Left lung (tissue), 14 donors: ENCODE measurements at places on chromosomes 6 and 20.
A peak's percentile ranks its signal among the peaks of the same experiment; 100 is the strongest.

GRCh38 chr6:84442208-84442607, 214.8 kb upstream of the CEP162 start:
- no peaks in the 10 kb centered on the region for H3K4me1 ChIP-seq
- H3K36me3 ChIP-seq = no peaks in the 10 kb centered on the region
- no peak overlapping the region for H3K27ac ChIP-seq
- H3K27me3 ChIP-seq = no peaks in the 10 kb centered on the region
- H3K4me3 ChIP-seq = no peak overlapping the region
- no peak for DNase-seq

DNA sequence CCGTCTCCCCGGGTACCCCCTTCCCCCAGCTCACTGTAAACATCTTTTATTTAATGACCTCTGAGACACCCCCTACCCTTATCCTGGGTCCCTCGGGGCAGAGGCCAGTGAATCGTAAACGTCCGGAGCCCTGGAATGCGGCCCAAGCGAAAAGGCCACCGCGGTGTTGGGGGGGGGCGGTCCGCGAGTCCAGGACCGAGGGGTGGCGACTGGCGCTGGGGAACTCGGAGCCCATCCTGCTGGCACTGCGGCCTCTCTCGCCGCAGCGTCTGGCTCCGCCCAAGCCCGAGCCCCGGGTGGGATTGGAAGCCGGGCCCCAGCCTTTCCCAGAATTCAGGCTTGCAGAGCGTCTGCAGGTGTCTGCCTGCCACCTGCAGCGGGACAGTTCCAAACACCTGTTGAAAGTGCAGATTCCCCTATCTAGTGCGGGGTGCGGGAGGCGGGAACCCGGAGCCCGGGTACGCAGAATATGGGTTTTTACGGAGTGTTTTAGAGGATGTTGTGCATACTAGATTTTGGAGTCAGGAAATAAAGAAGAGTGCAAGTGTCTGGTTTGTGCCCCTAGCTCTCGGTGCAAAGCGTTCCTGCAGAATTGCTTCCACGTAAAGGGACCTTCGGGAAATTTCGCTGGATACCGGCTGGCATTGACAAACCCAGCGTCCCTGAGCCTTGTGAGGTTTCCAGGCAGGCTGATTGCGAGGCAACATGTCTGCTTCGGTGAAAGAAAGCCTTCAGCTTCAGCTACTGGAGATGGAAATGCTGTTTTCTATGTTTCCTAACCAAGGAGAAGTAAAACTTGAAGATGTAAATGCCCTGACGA, 800 bp downstream of the RWDD2A start:
- no peak for DNase-seq
- peak overlapping the region; percentile 95 for H3K4me3 ChIP-seq
- H3K27ac ChIP-seq = peak overlapping the region; percentile 81

DNA sequence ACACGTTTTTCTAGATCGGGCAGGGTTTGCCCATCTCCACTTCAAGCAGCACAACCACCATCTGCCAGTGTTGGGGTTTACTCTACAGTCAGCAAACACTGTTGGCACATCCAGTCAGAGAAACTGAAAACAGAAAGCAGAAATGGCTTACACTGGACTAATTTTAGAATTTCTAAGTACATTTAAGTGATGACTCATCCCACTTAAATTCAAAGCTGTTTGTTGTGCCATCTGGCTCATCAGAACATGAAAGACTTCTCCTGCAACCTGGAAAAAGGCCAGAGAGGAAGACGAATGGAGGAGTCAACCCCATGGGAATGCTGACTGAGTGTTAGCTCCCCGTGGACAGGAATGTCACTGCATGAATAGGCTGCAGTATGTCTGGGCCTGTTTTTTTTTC, 21.8 kb downstream of the FAM209B start:
- H3K4me3 ChIP-seq = no peak overlapping the region
- H3K4me1 ChIP-seq = peaks cover 10% of the 10 kb centered on the region

DNA sequence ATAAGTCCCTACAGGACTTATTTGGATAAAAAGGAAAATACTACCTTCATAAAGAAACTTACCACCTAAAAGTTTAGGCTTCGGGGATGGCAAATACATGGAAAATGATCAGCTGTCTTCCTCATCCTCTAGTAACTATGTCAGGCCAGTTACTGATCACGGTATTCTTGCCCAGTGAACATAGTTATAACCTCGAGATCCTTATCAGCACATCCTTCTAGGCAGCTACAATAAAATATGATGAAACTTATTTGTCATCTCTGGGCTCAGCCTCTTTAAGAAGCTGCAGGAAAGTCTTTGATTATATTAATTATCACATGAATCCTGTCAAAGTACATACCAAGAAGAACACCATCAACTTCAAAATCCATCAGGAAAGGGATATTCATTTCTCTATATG, 41.8 kb downstream of the SF3B5 start:
- no peak for DNase-seq
- H3K36me3 ChIP-seq = no peaks in the 10 kb centered on the region
- H3K4me1 ChIP-seq = no peaks in the 10 kb centered on the region

DNA sequence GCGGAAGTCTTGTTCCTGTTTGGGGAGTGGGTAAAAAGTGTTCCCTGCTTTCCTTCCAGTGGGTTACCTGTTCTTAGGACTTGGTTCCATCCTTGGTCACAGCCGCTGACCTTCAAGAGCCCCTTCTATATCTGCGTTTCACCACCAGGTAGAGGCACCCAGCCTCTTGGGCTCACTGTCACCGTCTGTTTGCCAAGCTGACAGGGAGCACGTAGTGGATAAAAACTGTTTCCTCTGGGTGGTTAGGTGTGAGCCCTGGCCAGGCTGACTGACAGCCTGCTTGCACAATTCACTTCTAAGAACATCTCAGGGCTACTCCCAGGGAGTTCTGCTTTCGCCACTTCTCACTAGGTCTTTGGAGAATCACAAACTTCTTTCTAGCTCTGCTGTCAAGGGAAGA, 1.8 kb upstream of the JPH2 start:
- peaks cover 44% of the 10 kb centered on the region for H3K27me3 ChIP-seq
- H3K4me3 ChIP-seq = no peak overlapping the region
- DNase-seq = no peak
- no peak overlapping the region for H3K27ac ChIP-seq

GRCh38 chr6:35298625-35299140, 1.1 kb downstream of the DEF6 start:
- H3K27me3 ChIP-seq = no peaks in the 10 kb centered on the region
- DNase-seq = no peak
- H3K27ac ChIP-seq = peak overlapping the region; percentile 60
- H3K36me3 ChIP-seq = no peaks in the 10 kb centered on the region
- peaks cover 3% of the 10 kb centered on the region for H3K4me1 ChIP-seq
- peak overlapping the region; percentile 23 for H3K4me3 ChIP-seq

- H3K27me3 ChIP-seq = no peaks in the 10 kb centered on the region
- DNase-seq = peak; percentile 74
- H3K27ac ChIP-seq = no peak overlapping the region
- peaks cover under 1% of the 10 kb centered on the region for H3K4me1 ChIP-seq
- no peak overlapping the region for H3K4me3 ChIP-seq
Measured at GRCh38 chr20:50409495-50409894, 100.7 kb upstream of the PTPN1 start.
